Calu3 (cell line): ENCODE measurements at places on chromosomes 6 and 20. TPM values are rescaled to one million over a fixed set of nuclear protein-coding genes. Genes with fewer than 3 reads are reported as not detected.

DNA sequence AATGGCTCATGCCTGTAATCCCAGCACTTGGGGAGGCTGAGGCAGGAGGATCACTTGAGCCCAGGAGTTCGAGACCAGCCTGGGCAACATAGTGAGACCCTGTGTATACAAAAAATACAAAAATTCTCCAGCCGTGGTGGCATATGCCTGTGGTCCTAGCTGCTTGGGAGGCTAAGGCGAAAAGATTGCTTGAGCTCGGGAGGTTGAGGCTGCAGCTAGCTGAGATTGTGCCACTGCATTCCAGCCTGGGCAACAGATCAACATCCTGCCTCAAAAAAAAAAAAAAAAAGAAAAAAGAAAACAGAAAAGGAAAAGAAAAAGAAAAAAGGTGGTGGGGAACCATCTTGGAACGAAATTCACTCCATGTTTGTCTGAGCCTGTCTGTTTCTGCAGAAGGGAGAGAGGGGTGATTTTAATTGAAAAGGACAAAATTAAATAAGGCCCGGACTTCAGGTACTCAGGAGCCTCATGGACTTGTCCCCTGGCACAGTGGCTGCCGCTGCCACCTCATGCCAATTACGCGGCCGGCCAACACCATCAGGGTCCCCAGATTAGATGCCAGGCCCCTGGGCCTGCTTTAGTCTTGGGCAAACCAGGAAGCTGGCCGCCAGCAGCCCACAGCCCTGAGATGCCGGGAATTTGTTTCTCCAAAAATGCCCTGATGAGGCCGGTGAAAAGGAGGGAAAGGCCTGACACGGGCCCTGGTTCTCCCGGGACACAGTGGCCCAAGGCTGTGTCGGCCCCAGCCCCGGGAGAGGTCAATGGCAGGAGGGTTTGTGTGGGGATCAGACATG is 37.8 kb upstream of the STX16 start:
- no peak for DNase-seq

DNA sequence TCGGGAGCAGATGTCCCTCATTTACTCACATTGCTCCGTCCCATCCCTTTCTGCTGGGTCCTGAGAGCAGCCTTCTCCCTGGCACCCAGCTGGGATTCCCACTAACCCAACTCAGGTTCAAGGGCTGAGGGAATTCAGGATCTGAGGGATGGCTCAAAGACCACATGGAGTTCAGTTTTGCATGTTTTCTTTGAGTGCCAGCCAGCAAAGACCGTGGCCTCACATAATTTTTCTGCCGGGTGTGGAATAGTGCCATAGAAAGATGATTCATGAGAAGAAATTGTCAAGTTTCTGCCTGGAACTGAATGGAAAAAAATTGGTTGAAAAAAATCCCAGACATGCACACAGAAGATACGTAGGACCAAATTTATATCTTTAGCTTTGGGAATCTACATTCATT is 168.6 kb downstream of the CD83 start:
- no peak for DNase-seq

GRCh38 chr20:48193627-48194425 is 408.5 kb upstream of the SULF2 start:
- no peak for DNase-seq

- DNase-seq = no peak
These were observed 626.1 kb upstream of the ID4 start for GRCh38 chr6:19210849-19211590.

DNA sequence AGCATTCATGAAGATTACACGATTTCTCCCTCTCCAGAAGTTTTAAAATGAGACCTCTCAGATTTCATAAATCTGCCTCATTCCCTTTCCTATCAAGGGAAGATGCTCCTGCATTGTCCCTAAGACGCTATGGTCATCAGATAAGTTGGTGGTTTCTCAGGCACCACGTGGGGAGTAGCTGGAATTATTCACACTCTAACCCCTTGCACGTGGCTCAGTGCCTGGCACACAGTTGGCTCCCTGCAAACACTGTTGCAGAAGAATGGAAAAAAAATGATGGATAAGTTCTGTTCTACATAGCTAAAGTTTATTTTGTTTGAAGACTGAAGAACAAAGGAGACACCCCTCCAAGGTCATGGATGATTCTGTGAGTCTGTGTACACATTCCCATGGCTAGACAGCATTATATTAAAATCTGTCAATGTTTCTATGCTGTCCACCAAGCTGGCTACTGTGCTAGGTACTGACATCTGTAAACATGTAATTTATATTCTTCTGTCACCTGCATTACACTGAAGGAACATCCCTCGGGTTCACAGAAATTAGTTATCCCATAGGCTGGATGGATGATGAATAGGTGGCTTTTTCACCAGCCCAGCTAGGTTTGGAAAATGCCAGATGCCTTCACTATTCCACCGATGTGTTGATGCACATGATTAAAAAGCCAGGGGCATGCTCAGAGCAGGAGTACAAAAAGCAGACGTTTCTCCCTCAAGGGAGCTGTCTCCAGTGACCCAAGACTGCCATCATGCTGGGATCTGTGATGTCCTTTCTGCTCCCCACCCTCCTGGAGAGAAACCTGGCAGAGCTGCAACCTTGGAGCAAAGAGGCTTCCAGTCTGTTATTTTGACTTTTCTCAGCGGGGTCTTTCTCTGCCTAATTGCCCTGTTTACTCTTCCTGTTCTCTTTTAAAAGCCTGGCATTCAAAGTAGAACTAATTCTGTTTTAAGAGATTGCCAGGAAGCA is 610.5 kb downstream of the UTRN start:
- no peak for DNase-seq

GRCh38 chr20:16175322-16175961 is 397.8 kb downstream of the KIF16B start:
- no peak for DNase-seq

DNA sequence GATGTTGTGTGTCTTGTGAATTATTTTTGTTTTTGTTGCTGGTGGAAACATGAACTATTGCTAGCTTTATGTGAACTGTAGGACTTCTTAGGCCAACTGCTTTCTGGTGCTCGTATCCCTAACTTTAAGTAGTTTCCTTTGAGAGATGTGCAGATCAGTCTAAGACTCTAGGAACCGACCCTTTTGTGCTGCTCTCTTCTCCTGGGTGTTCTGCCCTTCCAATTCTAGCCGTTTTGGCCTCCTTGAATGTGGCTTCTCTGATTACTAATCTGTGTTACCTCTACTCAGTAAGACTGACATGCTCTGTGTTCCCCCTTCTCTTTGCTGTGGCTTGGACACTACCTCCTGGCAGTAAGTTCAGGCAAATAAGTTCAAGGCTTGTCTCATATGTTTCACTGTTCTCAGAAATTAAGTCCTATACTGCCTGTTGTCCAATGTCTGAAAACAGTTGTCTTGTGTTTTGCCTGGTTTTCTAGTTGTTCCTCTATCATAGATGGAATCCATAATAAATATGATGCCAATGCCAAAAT is 58.0 kb downstream of the FOXO3 start:
- DNase-seq = no peak

DNA sequence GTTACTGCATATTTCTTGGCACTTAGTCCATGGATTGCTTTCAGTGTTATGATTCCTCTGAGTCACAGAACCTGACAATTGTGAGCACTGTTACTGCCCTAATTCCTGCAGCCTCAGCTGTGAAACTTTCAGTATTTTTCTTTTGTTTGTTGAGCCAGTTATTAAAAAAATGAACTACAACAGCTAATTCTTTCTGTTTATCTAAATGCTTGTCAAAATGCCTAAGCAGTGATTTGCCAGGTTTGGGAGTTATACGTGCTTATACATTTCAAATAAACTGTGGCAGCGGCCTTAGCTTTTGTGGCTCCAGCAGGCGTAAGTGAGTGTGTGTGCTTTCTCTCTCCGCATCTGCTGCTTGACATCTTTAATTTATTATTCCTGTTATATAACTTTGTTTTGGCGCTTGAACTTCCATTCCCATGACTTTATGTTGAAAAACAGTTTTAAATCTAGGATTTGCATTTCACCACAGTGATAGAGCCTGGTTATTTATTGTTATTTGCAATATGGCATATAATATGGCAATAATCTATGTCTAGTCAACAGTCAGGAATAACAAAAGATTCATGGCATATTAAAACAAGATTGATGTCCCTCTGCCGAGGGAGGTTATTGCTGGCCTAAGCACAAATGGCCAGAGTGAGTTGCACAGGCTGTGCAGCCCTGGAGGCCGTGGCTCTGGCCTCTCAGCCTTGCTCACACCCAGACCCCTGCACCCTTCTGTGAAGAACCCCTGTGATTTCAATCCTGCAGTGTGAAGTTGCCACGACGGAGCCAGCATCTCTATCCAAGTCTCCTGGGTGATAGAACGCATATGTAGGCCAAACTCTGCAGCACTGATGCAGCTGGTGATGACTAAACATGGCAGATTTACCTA is 303.4 kb downstream of the THBS2 start:
- DNase-seq = no peak

- no peak for DNase-seq
These were observed 9.9 kb downstream of the ANKRD66 start for GRCh38 chr6:46756469-46757213.

- DNase-seq = no peak
These were observed 65.4 kb downstream of the HIVEP2 start for GRCh38 chr6:142879527-142879926.

GRCh38 chr6:54254886-54255285 is 53.4 kb upstream of the TINAG start:
- no peak for DNase-seq

GRCh38 chr6:43798688-43799444 is 28.9 kb downstream of the VEGFA start:
- DNase-seq = peak; percentile 95

DNA sequence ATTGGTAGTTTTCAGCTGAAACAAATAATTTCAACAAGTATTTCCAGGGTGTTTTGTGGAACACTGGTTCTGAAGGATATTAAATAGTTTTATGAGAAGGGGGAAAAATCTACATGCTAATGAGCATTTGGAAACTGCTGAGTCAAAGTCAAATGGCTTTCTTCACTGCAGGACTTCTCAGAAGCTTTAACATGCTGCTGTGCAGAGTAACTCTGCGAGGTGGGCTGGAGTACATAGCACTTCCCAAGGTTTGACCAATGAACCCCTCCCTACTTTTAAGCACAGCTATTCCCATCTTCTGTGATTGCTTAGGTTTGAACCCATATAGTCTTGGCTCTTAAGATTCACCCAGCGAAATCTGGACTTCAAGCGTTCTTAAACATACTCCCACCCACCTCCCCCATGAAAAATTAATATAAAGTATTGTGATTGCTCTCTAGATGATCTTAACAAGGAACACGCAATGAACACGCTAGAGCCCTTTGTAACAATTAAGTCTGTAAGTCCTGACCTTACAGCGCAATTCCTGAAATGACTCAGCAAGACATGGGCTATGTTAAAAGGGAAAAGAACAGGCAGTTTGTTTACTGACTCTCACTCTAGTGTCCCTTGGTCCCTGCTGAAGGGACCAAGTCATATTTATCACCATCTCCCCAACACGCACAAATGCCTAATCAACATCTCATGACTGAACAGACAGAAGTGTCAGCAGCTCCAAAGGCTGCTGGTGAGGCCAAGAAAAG is 105.2 kb downstream of the NFATC2 start:
- no peak for DNase-seq

DNA sequence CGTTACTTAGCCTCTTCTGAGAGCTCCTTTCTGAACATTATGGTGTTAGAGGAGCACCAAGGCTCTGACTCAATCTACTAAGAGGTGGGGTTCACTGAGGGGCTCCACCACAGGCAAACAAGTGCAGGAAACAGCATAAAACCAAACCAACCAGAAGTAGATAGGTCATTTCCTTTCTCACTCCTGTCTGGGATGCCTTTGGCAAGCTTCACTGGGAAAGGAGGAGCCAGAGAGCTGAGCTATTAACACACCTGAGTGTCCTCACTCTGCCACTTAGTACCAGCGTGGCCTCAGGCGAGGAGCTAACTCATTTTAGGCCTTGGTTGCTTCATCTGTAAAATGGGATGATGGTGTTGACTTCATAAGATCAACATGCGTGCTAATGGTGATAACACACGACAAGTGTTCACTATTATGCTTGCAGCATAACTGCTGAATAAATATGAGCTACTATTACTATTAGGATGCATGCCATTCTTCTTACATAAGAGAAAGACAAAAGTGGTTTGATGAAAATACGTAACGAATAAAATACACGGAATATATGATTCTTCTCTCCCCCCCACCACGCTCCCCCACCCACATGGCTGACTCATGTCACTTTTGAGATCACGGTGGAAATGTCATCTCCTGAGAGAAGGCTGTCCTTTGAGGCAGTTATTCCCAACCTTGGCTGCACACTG is 185.4 kb downstream of the BCAS1 start:
- no peak for DNase-seq

DNA sequence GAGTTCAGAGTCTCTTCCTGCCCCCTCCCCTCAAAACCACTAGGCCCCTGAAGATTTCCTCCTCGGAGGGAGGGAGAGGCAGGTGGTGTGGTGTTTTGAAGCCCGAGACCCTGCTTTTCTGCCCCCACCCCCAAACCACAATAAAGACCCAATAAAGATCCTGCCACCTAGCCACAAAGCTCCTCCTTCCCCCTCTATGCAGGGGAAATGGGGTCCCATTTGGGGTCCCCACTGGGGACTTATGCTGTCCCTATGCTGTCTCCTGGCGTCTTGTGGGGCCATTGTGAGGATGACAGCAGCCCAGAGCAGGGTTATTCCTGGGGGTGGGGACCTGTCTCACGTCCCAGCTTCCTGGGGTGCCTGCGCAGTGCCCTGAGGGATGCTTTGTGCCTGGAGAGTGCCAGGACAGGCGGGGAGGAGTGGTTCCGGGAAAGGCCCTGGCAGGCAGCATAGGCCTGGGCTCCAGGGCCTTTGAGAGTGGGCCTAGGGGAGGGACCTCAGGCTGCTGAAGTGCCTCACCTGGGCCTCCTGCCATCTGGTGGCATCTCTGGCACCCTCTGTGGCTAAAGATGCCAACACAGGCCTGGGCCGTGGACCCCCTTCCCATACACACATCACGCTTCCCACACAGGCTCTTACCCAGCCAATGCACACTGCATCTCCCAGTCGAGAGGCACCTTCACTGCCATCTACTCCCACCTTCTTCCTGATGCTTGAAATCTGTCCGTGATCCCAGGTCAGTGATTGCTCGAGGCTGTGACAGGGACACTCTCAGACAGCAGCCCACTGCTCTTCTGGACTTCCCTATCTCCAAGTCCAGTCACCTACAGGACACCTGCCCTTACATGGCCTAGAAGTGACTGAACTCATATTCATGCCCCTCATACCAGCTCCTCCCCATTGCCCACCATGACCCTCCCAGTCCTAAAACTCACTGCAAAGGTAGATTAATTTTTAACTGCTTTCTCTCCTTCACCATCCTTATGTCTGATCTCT is 7.9 kb upstream of the ARMC12 start:
- peak; percentile 25 for DNase-seq

DNA sequence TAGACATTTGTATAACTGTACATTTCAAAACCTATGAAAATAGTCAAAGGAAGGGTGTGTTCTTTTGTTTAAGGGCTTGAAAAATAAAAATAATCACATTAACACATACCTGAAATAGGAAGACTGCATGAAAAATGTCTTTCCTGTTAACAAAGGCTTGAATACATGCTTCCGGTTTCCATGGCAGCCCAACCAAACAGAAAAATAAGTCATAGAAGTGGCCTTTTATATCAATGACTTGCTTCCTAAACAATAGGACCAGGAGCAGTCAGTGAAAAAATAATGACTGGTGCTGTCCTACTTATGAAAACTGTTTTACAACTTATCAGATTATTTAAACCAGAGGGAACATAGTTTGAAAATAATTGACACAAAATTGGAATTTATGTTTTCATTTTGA is 412.6 kb upstream of the PLCB4 start:
- no peak for DNase-seq

Gene TP53INP2
- total RNA-seq = 5.0 and 5.2 TPM in 2 replicates

Gene TTK
- 29.6 and 36.2 TPM in 2 replicates for total RNA-seq

Gene POPDC3
- total RNA-seq = 2.8 and 3.8 TPM in 2 replicates

Gene TAAR9
- total RNA-seq = not detected in 2 replicates

Gene MAS1
- total RNA-seq = not detected in 2 replicates

Gene APCDD1L
- not detected in 2 replicates for total RNA-seq

Gene PAK5
- 0.07 TPM in 1 of 2 replicates, not detected in the other for total RNA-seq
